ENCODE measurements at places on chromosomes 12 and 14. TPM values are rescaled to one million over a fixed set of nuclear protein-coding genes. Genes with fewer than 3 reads are reported as not detected.

FRS2 gene
- 44.0 TPM for total RNA-seq

DNA sequence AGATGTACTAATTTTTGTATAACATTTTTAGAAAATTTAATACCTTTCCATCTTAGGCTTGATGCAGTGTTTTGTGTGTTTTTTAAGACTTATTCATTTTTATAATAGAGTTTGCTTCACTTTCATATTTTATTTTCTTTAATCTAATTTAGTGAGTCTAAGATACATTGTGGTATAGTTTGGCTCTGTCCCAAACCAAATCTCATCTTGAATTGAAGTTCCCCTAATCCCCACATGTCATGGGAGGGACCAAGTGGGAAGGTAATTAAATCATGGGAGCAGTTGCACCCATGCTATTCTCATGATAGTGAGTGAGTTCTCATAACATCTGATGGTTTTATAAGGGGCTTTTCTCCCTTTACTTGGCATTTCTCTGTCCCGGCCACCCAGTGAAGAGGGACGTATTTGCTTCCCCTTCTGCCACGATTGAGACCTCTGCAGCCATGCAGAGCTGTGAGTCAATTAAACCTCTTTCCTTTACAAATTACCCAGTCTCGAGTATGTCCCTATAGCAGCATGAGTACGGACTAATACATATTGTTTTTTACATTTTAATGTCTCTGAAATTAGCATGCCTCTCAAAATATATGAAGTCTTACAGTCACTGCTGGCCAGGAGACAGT, 34.9 kb downstream of the GABARAPL1 start:
- no peaks in the 10 kb centered on the region for H3K27me3 ChIP-seq
- no peaks in the 10 kb centered on the region for H3K36me3 ChIP-seq
- DNase-seq = no peak
- H3K4me3 ChIP-seq = no peak overlapping the region
- no peaks in the 10 kb centered on the region for H3K4me1 ChIP-seq

DNA sequence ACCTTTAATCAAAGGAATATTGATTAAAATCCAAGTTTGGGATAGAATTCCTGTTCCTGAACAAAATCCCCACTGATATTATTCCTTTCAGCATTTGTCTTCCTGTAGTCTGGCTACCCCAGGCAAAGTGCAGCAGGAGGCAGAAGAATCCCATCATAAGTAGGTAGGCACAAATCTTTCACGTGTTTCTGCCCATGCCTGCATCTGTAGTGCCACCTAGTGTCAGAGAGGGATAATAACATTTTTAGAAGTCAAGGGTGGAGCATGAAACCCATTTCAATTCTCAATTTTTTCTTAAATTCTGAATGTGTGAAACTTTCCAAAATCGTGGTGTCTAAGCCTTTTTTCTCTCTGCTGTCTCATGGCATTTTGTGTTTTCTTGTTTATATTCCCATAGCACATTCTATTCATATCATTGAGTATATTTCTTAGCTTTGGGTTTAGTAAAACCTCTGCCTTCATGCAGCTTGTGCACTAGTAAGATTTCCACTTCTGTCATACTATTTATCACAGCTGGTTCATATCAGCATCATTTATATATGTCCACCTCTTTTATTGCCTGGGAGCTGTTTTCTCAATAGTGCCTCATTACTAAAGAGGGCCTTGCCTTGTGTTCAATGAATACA, 47.8 kb upstream of the RERG start:
- H3K27me3 ChIP-seq = no peaks in the 10 kb centered on the region
- no peak overlapping the region for H3K4me3 ChIP-seq
- DNase-seq = no peak
- H3K27ac ChIP-seq = no peak overlapping the region
- peaks cover 6% of the 10 kb centered on the region for H3K4me1 ChIP-seq
- no peaks in the 10 kb centered on the region for H3K36me3 ChIP-seq

PRIMA1 gene
- 6.1 TPM for total RNA-seq

PNP gene
- total RNA-seq = 64.6 TPM

SIRT4 gene
- total RNA-seq = not detected

DNA sequence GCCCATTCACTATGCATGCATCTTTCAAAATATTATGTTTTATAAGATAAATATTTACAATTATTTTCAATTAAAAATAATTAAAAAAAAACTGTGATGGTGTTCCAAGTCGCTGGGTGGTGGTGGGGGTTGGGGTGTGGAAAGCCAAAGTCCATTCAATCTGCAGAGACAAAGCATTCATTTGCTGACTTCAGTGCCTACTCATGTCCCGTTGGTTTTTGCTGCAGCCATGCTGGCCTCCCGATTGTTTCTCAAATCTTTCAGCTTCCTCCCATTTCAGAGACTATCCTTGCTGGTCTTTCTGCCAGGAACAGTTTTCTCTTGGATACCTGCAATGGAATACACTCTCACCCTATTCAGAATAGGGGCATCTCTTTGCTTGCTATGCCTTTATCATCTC, 331.5 kb upstream of the NOVA1 start:
- no peaks in the 10 kb centered on the region for H3K4me1 ChIP-seq
- H3K36me3 ChIP-seq = no peaks in the 10 kb centered on the region
- H3K27me3 ChIP-seq = no peaks in the 10 kb centered on the region
- no peak overlapping the region for H3K27ac ChIP-seq
- no peak overlapping the region for H3K4me3 ChIP-seq
- no peak for DNase-seq

RAB5B gene
- total RNA-seq = 80.5 TPM

DNA sequence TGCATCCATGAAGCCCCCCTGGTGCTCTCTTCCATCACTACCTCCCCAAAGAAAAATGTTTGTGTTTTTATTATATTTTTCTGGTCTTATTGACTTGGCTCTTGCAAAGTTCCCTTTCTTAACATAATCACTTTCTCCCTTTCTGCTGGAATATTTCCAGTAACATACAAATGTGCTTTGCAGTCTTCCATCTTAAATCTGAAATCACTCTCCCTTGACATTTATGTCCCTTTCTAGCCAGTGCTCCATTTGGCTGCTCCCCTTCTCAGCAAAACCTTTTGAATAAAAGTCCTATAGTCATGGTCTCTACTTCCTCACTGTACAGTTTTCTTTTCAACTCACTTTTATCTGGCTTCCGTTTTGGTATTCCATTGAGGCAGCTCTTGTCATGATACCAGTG, 118.8 kb downstream of the SNAPC1 start:
- no peak overlapping the region for H3K27ac ChIP-seq
- H3K36me3 ChIP-seq = no peaks in the 10 kb centered on the region
- DNase-seq = no peak
- no peaks in the 10 kb centered on the region for H3K27me3 ChIP-seq

SLC2A13 gene
- total RNA-seq = 17.4 TPM

All from vagina (tissue), 2 donors.